NCI-H1694 (cell line): ENCODE measurements at places on chromosomes 6 and 20.
A peak's percentile ranks its signal among the peaks of the same experiment; 100 is the strongest.

GRCh38 chr20:53480913-53481312 lies 112.7 kb downstream of the ZNF217 start:
- DNase-seq, result peak; percentile 16

DNA sequence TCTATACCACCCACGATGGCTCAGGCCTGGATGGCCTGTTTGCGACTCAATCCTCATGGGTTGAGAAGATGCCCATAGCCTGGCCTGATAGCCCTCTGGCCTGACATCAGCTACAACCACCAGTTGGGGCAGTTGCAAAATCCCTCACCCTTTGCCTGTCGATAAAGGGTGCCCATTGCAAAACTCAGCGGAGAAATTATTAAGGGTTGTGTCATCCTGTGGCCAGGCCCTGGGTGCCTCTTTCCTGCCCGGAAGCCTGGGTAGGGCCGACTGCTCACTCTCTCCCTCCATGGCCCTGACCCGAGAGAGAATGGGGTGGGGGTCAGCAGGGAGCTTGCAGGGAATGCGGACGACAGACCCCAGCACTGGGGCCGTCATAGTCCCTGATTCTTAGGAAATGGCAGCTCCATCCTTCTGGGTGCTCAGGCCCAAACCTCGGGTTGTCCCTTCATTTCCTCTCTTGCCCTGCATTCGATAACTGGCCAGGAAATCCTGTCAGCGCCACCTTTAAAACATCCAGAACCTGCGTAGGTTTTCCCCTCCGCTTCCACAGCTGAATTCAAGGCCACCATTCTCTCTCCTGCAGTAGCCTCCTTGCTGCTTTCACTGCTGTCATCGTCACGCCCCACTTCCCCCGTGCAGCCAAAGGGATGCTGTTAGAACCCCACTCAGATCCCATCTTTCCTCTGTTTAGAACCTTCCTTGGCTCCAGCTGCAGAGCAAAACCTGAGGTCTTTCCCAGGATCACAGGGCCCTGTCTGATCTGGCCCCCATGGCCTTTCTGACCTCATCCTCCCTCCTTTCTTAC lies 31.1 kb downstream of the CEBPB start:
- DNase-seq, result no peak

DNA sequence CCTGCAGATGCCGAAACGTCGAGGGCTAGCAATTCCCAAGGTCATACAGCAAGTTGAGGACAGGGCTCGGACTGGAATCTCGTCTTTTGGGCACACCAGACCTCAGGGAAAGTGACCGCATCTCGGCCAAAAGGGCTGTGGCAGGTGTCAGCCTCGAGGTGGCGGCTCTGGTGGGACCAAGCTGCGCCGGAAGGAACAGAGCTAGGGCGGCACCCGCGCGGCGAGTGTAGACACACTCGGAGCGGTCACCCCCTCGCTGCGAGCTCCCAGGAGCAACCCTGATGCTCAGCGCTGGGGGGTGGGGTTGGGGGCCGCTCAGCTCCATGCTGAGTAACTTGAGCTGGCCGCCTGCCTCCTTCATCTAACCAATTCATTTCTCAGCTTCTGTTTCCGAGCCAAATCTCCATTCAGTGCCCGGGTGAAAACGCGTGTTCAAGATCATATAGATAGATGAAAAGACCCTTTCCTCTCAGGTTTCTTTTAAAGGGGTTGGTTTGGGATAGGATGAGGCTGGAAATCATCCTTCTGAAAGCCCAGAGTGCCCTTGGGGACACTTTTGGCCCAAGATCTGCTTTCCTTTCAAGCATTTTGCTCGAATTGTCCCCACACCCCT lies 2.2 kb upstream of the TUBB2B start:
- DNase-seq, result peak; percentile 31

GRCh38 chr6:96450082-96450769 lies 71.4 kb upstream of the UFL1 start:
- no peak for DNase-seq

GRCh38 chr20:17767624-17768023 lies 67.9 kb downstream of the BANF2 start:
- no peak for DNase-seq

DNA sequence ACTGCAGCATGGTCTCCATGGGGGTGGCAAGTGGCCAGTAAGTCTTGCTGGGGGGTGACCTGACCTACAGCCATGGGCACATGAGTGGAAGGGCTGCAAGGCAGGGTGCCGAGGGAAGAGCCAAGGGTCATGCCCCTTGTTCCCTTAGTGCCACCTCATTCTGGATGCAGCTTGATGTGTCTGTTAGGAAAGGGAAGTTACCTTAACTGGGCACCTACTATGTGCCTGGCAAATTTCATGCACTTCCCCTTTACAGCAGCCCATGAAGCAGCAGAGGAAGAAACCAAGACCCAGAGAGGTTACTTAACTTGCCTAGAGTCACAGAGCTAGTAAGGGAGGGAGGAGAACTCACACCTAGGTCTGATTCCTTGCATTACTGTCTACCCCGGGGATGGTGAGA lies 174.0 kb downstream of the MRPL14 start:
- no peak for DNase-seq

DNA sequence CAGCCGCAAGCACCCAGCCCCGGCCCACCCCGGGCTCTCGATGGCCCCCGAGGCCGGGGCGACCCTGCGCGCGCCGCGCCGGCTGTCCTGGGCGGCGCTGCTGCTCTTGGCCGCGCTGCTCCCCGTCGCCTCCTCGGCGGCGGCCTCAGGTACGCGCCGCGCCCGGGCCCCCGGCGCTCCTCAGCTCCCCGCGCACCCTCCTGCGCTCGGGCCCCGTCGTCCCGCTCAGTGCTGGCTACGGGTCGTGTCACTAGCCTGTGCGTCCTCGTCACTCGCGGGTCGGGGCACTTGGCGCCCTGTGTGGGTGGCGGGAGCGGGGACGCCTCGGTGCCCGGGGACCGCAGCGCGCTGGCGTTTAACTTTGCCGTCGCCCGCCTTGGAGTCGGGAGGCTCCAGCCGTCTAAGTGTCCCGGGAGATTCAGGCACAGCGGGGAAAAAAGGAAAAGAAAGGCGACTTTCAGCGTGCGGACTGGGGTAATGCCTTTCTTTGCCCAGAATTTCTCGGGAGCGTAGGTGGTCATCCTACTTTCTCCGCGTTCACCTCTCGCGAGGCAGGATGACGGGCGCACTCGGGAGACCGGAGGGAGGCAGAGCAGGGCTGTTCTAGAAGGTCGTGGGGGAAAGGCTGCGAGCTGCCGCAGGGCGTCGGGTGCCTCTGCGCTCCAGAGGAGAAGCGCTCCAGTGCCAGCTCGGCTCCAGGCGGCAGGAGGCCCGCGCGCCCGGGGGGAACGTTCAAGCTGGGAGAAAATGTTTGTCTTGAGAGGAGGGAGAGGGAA lies 545 bp downstream of the FNDC1 start:
- DNase-seq, result no peak

- DNase-seq, result peak; percentile 38
Observed at GRCh38 chr6:18845896-18846295, 458.7 kb downstream of the RNF144B start.

GRCh38 chr6:32179766-32180405 lies 1.7 kb downstream of the RNF5 start:
- no peak for DNase-seq

GRCh38 chr20:53284696-53285095 lies 308.9 kb downstream of the ZNF217 start:
- no peak for DNase-seq

GRCh38 chr6:1991332-1991878 lies 254.0 kb downstream of the GMDS start:
- no peak for DNase-seq
